Stimulated activated CD4-positive, alpha-beta T cell treated with anti-CD3 and anti-CD28 coated beads, Interleukin-4, amount 100 ng/mL, for 4 hours (primary cell): ENCODE measurements at places on chromosomes 6 and 20.

DNA sequence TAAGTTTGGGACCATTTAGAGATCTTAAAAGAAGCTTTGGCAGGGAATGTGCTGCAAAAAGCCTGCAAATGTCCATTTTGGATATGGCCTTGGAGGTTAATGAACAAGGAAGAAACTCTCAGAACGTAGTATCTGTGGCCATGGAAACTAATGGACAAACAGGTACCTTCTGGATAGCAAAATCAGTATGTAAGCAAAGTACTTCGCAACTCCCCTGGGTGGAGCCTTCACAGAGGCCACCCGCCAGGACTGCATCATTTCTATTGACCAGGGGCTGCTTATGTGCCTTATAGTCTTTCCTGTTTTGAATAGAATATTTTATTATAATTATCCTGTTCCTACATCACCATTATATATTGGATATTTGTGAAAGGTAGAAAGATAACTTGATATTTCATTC lies 510.8 kb upstream of the SYNCRIP start:
- no peak for DNase-seq

GRCh38 chr20:34713194-34713943 lies 9.2 kb downstream of the TP53INP2 start:
- DNase-seq, result no peak

- no peak for DNase-seq
Observed at GRCh38 chr6:96742702-96743101, 94.6 kb downstream of the GPR63 start.

DNA sequence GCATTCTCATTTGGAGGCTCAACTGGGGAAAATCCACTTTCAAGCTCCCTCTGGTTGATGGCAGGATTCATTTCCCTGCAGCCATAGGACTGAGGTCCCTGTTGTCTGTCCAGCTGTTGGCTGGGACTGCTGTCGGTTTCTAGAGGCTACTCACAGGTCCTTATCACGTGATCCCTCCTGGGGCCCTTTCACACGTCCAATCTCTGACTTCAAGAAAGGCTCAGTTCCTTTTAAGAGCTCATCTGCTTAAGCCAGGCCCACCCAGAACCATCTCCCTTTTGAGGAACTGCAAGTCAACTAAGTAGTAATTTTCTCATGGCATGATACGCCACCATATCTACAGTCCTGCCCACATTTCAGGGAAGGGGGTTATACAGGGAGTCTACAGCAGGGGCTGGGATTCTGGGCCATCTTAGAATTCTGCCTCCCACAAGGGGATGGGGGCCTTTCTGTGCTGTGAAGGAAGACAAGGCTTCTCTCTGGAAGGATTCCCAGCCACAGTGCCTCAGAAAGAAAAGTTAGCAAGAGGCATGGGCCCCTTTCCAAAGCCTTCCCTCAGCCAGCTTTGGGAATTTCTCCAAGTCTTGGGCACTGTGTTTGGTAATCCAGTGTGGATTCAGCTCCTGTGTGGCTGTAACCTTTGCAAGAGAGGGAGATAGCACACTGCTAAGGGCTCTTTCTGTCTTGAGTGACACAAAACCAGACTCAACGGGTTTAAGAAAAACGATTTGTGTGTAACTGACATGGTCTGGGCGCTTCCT lies 66.4 kb downstream of the CTCFL start:
- DNase-seq, result no peak

- DNase-seq, result no peak
Observed at GRCh38 chr6:83853178-83854000, at the start of gene RIPPLY2. Gene RIPPLY2 (plus strand): TSS chr6:83853360. CDS start chr6:83853417, 57 bp downstream.

- DNase-seq, result no peak
Observed at GRCh38 chr20:8527998-8528723, 396.1 kb downstream of the PLCB1 start.
